Inflammatory macrophage treated with lipopolysaccharide for 4 hours (primary cell): ENCODE measurements at places on chromosomes 2 and 18.

- peak; percentile 23 for DNase-seq
These were observed 96.3 kb downstream of the ARMC9 start for GRCh38 chr2:231294571-231295362.

DNA sequence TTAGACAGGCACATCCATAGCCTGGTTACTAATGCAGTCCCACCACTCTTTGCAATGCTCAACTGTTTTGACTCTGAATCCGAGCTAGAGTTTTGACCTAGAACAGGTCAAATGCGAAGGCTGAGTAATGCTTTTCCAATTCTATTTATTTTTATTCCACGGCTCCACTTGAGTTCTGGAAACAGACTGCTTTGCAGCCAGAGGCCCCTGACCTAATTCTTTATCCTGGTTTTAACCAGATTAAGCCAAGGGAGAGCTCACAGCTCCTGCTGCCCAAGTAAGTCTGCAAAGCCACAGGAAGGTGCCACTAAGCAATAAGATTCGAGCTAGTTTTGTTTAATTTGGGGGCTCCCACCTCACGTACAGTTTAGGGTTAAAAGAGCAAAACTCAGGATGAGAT, 51.4 kb downstream of the MREG start:
- no peak for DNase-seq

- no peak for DNase-seq
These were observed 8.4 kb downstream of the FHL2 start for GRCh38 chr2:105390454-105390853.

- no peak for DNase-seq
These were observed at the start of gene PPM1B for GRCh38 chr2:44168681-44169154. TSS of gene PPM1B (plus strand) at chr2:44168875. CDS start at chr2:44201200, 32,325 bp downstream.

GRCh38 chr2:55364189-55365055, 55.2 kb downstream of the CCDC88A start:
- DNase-seq: peak; percentile 81

DNA sequence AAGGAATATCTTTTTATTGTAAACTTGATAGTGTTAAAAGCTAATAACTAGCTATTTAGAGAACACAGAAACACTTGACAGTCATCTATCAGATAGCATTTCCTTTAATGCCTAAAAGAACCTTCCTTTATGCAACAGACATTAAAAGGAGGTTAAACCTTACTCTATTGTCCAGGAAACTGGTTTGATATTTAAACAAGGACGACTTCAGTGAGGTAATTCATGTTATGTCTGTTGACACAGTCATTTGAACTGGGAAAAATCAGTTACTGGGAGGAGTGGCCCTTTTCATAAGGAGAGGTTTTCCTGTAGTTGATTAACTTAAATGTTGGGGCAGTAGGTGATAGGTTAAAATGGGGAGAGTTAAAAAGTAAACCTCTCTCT, 6.7 kb downstream of the TGIF1 start:
- no peak for DNase-seq

- DNase-seq: peak; percentile 44
These were observed 80.9 kb downstream of the ASAP2 start for GRCh38 chr2:9287400-9288045.

- DNase-seq: no peak
These were observed 74.8 kb upstream of the FAM98A start for GRCh38 chr2:33673937-33674336.

GRCh38 chr2:227939271-227940027, 68.0 kb downstream of the DAW1 start:
- peak; percentile 6 for DNase-seq

DNA sequence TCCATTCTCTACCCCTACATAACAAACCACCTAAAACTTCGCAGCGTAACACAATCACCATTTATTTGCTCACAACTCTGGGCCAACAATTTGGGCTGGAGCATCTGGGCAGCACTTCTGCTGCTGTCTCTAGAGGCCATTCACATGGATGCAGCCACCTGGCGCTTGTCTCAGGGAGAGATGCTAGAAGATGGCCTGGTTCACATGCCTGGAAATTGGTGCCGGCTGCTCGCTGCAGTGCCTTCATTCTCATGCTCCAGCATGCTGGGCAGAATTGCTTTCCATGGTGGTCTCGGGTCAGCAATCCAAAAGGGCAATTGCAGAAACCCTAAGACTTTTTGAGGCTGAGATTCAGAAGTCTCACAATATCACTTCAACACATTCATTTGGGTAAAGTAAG, 157.4 kb downstream of the SUCLG1 start:
- no peak for DNase-seq

GRCh38 chr2:148067801-148068200, 46.9 kb downstream of the MBD5 start:
- DNase-seq: no peak

- no peak for DNase-seq
These were observed 261.2 kb downstream of the TXNL1 start for GRCh38 chr18:56377231-56377630.

- no peak for DNase-seq
These were observed 45.3 kb downstream of the KLHL29 start for GRCh38 chr2:23430263-23430662.

DNA sequence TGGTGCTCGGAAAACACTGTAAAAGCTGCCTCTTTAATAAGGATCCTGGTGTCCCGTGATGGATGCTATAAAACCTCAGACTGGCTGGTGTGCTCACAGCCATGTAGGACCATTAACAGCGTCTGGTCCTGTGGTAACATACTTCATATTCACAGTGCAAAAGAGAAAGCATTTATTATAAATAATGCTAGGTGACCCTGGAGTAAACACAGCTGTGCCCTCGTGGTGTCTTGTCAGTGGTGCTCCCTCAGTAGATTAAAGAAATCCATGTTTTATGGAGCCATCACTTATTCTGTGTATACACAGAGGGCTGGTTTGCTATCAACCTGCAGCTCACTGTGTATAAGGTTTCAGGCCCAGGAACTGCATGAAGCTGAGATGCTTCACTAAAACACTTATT, 106.9 kb downstream of the CDK15 start:
- DNase-seq: no peak

DNA sequence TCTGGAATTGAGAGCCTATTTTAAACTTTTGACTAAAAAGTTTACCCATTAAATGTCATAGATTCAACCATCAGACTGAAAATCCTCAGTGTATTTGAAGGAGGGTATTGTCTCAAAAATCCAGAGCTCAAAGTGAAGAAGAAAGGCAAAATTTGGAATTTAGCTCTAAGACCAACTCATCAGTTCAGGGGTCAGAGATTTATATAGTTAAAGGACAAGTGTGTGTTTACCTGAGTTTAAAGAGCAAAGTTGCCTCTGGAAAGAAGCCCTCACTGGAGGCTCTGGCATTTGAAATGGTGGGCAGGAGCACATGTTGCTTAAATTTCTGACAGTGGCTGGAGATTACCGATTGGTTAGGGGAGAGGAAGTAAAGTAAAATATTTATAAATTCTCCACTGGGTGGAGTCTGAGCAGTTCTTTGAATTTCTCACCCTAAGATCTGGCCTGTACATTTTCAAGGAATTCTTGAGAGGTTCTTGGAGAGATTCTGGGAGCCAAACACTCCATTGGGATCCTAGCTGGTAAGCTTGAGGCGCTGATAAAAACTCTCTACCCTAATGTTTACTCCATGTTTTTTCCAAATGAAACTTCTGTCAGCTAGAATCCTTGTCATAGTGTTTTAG, at the start of gene KYNU:
TSS of gene KYNU (plus strand) at position 449 of the 623 bp plus-strand sequence. CDS start 7,704 bp downstream, outside the sequence.
- DNase-seq: peak; percentile 92

DNA sequence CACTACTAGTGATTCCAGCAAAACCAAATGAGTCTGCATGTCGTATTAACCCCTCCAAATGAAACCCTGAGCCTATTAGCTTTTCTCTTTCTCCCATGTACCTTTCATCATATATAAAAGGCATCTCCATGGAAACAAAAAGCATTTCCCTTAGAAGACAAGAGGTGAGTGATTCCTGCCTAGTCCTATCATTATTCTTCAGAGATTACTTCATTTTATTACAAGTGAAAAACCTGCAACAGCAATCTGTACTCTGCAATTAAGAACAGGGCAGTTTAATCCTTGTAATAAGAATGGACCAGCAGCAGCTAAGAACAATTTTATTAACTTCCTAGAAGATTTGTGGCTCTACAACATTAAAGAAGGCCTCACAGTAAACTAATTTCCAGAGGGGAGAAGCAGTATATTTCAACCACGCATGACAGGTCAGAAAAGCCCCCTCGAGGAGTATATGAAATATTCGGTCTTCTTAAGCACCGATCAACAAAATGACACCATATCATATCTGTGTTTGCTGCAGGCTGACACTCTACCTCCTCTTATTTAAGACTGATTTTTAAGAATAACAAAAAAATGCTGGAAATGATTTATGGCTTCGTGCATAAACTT, 132.3 kb upstream of the TFPI start:
- no peak for DNase-seq

- DNase-seq: peak; percentile 91
These were observed 193.2 kb downstream of the NDUFA10 start for GRCh38 chr2:239831861-239832489.

DNA sequence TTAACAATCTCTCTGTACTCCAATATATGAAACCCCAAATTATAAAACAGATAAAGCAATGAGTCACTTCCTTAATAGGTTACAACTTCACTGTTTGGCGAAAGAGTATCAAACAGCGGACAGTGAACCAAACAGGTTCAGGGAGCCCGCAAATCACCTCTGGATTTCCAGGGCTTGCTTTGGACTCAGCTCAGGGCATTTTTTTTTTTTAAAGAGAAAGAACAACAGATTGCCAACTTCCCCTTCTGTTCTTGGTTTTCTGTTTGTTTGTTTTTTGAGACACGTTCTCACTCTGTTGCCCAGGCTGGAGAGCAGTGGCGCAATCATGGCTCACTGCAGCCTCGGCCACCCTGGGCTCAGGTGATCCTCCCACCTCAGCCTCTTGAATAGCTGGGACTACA, 52.7 kb downstream of the ABCB11 start:
- peak; percentile 37 for DNase-seq
